ENCODE measurements at places on chromosomes 6 and 20.
A peak's percentile ranks its signal among the peaks of the same experiment; 100 is the strongest.

- no peak for DNase-seq
These were observed 162.9 kb downstream of the JARID2 start for GRCh38 chr6:15408758-15409157.

DNA sequence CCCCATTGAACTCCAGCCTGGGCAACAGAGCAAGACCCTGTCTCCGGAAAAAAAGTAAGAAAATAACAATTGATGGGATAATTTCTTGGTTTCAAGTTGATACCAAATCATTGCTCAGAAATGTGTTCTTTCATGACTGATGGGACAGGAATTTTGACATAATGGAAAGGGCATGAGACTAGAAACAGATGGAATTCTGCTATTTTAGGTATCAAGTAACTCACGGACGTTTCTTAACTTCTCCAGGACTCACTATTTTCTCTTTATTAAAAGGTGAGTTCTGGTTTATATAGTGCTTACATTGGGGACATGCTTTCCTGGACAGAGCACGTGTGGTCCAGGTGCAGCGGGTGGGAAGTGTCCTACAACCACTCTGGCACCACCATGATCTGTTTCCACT is 6.0 kb upstream of the DSP start:
- DNase-seq = no peak

- DNase-seq = peak; percentile 91
These were observed 107.2 kb upstream of the FOXA2 start for GRCh38 chr20:22691369-22692118.

- no peak for DNase-seq
These were observed 547.6 kb downstream of the TBC1D32 start for GRCh38 chr6:120786682-120787081.

DNA sequence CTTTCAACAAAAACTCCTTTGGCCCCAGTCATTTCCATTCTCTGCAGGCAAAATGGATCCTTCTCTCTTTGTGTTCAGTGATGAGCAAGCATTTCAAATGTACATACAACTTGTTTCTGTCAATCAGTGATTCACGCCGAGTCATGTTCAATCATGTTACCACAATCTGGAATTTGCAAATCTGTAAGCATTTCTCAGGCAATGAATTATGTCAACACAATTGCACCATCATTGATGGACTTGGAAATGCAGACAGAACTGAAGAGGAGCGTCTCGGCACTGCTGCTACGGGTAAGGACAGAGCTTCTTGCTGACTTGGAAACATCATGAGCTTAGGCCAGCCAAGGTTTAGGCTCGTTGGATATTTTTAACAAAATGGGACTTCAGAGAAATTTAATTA is 132.8 kb upstream of the AGPAT4 start:
- no peak for DNase-seq

- no peak for DNase-seq
These were observed 661.6 kb downstream of the QKI start for GRCh38 chr6:164075981-164076615.

DNA sequence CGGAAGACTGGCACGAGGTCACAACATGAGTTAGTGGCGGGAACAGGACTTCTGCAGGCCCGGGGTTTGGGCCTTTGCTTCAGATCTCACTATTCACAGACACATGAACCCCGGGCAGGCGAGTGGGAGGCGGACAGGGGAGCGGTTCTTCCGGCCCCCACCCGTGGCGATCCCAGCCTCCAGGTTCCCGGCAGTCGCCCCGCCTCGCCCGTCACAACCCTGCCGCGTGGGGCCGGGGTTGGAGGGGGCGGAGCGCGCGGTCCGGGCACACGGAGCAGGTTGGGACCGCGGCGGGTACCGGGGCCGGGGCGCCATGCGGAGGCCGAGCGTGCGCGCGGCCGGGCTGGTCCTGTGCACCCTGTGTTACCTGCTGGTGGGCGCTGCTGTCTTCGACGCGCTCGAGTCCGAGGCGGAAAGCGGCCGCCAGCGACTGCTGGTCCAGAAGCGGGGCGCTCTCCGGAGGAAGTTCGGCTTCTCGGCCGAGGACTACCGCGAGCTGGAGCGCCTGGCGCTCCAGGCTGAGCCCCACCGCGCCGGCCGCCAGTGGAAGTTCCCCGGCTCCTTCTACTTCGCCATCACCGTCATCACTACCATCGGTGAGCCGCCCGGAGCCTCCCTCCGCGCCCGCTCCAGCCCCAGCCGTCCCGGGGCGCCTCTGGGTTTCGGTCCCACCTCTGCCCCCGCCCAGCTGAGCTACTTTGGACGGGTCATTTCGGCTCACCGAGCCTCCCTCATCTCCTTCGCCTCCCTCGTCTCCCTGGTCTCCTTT is at the start of gene KCNK15:
KCNK15 (plus strand) TSS at position 268 of the 769 bp plus-strand sequence; CDS start at position 314, 46 bp downstream.
- DNase-seq = no peak

GRCh38 chr20:34615477-34615876 is 57.0 kb downstream of the MAP1LC3A start:
- peak; percentile 15 for DNase-seq

GRCh38 chr6:170131351-170131750 is 159.5 kb downstream of the DLL1 start:
- DNase-seq = peak; percentile 65

- no peak for DNase-seq
These were observed 206.5 kb upstream of the PDE10A start for GRCh38 chr6:165869526-165869925.

DNA sequence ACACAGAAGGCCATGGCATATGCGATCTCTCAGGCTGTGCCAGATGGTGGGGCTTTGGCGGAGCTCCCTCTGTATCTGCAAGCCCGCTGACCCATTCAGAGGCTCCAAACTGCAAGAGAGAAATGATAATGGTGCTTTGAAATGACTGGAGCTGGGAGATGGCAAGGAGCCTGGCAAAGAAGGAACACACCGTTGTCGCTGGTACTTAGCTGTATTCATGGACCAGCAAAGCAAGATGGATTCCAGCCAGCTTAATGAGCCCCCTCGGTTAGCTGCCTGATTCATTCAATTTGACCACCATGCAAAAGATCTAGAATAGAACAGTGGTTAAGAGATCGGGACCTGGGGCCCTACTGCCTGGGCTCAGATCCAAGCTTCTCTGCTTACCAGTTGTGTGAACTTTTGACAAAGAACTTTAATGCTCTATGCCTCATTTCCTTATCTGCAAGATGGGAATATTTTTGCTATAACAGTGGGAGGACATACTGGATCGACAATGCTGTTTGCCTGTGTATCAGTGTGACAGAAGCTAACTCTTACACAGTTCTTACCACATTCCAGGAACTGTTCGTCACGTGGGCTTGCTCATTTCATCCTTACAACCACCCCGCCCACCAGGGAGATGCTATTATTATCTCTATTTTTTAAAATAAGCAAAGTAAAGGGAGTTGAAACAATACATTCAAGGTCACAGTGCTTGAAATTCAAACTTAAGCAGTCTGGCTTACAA is 317.8 kb upstream of the SULF2 start:
- DNase-seq = no peak

DNA sequence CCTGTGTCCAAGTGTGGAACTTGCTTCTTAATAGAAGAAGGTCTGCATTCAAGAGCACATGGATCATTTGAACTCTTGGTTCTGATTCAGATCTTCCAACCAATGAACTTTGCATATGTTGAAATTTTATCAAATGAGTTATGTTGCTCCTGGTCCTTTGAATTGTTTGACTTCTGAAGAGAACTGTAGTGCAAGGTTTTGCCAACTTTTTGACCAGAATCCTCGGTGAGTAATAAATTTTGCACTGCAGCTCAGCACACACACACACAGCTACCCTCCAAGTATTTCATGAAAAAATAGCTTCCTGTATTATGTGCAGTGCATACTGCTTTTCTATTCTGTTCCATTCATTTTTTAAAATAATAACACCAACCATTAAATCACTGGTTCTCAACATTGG is 67.5 kb downstream of the BFSP1 start:
- DNase-seq = no peak

GRCh38 chr6:82144007-82144851 is 103.3 kb downstream of the IBTK start:
- DNase-seq = no peak

DNA sequence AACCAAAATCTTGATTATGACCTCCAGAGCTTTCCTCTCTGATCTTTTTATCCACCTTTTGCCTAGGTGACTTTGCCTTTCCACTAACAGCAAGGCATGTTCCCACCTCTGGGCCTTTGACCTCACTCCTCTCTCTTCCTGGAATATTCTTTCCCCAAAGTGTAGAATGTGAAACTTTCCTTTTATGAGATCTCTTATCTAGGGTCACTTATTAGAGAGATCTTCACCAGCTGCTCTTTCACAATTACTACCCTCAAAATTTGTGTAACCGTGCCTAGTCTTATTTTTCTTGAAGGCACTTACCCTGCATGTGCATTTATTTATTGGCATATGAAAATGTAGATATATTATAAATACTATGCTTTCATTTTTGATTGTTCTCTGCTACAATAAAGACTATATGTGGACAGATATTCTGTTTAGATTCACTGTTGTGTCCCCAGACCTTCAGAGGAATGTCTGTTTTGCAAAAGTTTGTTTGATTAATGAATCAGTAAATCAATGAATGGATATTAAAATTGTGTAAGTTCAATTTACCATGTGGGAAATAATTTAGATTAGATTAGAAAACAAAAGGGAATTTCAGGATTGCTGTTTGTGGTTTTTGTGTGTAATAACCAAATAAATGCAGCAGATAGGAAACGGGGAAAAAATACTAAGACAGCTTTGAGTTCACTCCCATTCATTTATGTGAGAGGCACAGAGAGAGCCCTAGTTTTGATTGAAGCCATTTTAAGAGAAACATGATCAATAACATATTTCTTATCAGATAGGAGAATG is 207.0 kb downstream of the ADGB start:
- DNase-seq = no peak

DNA sequence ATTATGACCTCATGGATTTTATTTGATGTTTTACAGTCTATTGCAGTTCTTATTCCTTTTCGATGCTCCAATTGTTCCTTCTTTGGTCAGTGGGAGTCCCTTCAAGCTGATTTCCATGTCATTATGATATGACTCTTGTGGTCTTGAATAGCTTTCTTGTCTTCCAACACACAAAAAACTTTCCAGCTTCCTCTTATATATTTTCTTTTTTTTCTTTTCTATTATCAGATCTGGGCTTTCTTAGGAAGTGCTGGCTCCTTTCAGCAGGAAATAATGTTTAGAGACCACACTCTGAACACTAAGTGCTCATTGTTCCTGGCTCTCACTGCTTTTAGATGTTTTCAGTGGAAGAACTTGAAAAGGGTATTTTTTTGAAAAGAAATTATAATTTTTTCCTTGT is 3.1 kb upstream of the SLC17A1 start:
- DNase-seq = no peak

DNA sequence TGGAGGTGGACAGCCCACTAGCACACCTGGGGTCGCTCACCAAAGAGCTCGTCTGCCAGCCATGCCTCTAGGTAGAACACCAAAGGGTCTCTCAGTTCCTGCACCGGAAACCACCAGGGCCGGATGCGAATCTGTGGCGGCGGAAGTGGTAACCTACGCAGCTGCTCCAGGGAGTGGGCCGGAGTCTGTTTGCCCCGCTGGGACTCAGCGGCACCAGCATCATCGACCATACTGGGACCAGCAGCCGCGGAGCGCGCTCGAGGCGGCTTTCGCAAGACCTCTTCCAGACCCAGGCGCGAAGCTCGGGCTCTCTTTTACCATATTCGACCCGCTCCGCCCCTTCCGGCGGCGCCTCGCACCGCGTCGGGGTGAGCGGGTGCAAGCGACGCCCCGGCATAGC is at the start of gene OOEP:
OOEP (minus strand) TSS at position 335 of the 400 bp plus-strand sequence; CDS start at position 230, 105 bp downstream.
- no peak for DNase-seq

GRCh38 chr6:148925701-148926100 is 178.9 kb downstream of the UST start:
- no peak for DNase-seq

DNA sequence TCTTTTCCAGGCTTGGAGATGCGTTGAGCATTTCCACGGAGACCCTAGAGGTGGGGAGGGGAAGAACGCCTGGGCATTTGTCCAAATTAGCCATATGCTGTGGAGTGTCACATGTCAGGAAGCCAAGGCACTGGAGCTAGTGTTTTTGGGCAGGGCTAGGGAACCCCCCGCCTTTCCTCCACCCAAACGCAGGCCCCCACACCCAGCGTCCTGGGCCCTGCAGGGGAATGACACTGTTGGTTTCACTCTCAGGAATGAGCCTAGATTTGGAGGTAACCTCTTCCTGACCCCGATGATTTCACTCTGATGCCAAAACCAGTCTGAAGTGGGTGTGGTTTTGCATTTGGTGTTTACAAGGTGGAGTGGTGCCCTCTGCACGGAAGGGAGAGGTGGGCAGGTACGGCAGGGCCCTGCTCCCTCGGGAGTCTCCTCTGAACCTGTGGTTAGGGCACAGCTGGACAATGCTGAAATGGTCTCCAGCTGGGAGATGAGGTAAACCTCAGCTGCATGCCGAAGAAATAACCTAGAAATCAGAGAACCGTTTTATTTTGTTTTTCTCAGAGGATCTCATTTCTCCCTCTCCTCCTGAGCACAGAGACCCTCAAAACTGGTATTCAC is 29.5 kb downstream of the MTHFD1L start:
- no peak for DNase-seq

DNA sequence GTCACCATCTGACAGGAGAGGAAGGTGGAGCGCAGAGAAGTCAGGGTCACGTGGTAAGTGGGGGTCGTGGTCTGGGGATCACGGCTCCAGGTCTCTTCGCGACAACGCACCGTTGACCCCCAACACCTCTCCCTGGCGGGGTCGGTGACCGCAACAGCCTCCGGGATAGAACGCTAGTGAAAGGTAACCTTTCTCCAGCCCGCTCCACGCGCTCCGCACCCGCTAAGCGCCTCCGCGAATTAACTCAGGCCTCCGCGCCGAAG is 600 bp upstream of the SYNJ2 start:
- DNase-seq = no peak

DNA sequence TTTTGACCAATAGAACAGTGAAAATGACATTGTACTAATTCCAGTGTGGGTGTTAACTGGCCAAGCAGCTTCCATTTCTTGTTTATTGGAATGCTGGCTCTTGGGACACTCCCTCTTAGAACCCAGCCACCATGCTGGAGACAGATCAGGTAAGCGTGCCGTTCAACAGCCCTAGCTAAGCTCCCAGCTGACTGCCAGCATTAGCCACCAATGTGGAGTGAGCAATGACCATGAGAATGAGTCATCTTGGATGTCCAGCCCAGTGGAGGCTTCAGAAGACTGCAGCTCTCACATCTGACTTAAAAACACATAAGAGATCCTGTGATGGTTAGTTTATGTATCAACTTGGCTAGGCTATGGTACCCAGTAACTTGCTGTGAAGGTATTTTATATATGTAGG is 3.0 kb upstream of the LINC00237 start:
- DNase-seq = no peak

- DNase-seq = no peak
These were observed 371.9 kb upstream of the ID4 start for GRCh38 chr6:19465256-19465655.

- no peak for DNase-seq
These were observed 611.9 kb upstream of the MAP3K7 start for GRCh38 chr6:91198588-91199255.

- DNase-seq = no peak
These were observed 114.3 kb upstream of the SLC2A12 start for GRCh38 chr6:134166511-134167261.

DNA sequence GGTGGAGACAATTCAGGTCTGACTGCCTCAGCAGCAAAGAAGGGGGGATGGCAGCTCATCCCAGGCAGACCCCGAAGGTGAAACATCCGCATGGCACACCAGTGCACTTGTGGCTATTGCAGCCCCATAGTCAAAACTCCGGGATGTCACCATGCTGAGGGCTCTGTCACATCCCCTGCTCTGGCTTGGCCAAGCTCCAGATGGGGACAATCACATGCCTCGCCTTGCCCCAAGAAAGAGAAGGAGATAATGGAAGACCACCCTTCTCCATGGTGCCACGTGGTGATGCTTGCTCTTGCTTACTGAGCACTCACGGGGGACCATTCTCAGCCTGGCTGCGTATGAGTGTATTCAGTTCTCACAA is 60.2 kb downstream of the RBM38 start:
- DNase-seq = no peak

- no peak for DNase-seq
These were observed 50.9 kb upstream of the EZR start for GRCh38 chr6:158869826-158870648.

Measured in osteocyte (in vitro differentiated cells).